ENCODE measurements at places on chromosomes 13 and 19. TPM values are rescaled to one million over a fixed set of nuclear protein-coding genes. Genes with fewer than 3 reads are reported as not detected.

POU2F2 gene
- 1.3 TPM for polyA plus RNA-seq

ZNF546 gene
- polyA plus RNA-seq: 6.2 TPM

CYP4F2 gene
- not detected for polyA plus RNA-seq

ZNF492 gene
- polyA plus RNA-seq: 2.3 TPM

CBY2 gene
- 0.57 TPM for polyA plus RNA-seq

LRRC63 gene
- 0.39 TPM for polyA plus RNA-seq

PSPN gene
- 2.1 TPM for polyA plus RNA-seq

BEST2 gene
- polyA plus RNA-seq: 0.07 TPM

WBP4 gene
- 27.6 TPM for polyA plus RNA-seq

TTC9B gene
- not detected for polyA plus RNA-seq

PRSS57 gene
- 0.13 TPM for polyA plus RNA-seq

DNA sequence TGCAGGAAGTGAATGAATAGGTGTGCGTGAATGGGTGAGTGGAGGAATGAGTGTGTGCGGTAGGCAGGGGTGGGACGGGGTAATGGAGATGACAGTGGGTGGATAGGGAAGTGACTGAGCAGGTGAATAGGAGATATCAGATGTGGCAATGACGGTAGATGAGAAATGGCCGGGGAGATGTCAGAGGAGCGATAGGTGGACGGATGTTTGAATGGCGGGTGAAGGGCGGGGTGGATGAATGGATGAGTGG, 1.5 kb downstream of the TTC9B start:
- no peak for DNase-seq

- DNase-seq: no peak
Observed at GRCh38 chr13:42035905-42036521, 12.4 kb upstream of the DGKH start.

GRCh38 chr13:81577601-81578195, 1236.8 kb upstream of the SPRY2 start:
- no peak for DNase-seq

DNA sequence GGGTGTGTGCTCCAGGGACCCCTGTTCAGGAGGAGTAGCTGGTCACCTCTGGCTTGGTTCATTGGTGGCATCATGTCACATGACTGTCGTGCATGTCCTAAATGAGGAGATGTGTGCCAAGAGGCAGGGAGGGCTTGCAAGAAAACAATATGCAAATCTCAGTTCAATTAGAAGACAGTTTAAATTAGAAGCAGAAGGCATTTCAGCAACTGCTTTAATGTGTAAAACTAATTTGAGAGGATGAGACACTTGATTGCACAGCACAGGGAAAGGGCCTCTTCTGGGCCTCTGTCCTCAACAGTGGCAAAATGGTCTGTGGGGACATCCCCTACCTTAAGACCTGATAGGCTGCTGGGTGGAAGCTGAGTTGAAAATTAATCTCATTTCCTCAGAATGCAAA, 54.6 kb downstream of the SPATA13 start:
- DNase-seq: no peak

- no peak for DNase-seq
Observed at GRCh38 chr19:29724102-29724641, 9.1 kb upstream of the C19orf12 start.

DNA sequence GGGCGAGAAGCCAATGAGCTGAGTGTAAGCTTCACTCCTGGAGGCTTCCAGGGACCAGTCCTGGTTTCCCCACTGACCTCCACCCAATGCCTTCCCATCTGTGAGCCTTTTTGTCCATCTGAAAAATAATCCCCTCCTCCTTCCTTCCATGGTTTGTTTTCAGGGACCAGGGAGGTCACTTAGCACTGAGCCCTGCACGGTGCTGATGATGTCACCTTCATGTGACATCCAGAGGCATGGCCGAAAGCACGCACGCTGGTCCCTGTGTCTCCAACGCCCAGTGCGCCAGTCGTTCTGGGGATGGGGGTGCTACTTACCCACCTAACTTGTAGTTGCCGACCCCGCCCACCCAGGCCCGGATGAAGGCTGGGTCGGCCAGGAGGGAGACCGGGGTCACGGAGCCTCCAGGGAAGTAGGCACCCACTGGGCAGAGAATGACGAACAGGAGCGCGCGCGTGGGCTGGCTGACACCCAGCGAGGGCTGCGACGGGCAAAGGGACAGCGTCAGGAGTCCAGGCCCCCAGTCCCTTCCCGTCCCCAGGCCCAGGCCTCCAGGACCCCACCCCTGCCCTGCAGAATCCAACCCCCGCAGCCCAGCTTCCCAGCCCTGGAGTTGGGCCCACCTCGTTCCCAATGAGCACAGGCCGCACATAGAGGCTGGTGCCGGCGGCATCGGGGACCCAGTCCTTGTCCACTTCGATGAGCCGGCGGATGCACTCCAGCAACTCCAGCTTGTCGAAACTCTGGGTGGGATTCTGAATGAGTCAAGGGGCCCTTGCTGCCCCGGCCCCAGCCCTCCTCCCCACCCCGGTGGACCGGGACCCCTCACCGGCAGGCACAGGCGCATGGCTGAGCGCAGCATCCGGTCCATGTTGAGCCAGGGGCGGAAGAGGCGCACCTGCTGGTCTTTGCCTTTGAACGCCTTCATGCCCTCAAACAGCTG, 11.2 kb downstream of the BCAT2 start:
- no peak for DNase-seq

DNA sequence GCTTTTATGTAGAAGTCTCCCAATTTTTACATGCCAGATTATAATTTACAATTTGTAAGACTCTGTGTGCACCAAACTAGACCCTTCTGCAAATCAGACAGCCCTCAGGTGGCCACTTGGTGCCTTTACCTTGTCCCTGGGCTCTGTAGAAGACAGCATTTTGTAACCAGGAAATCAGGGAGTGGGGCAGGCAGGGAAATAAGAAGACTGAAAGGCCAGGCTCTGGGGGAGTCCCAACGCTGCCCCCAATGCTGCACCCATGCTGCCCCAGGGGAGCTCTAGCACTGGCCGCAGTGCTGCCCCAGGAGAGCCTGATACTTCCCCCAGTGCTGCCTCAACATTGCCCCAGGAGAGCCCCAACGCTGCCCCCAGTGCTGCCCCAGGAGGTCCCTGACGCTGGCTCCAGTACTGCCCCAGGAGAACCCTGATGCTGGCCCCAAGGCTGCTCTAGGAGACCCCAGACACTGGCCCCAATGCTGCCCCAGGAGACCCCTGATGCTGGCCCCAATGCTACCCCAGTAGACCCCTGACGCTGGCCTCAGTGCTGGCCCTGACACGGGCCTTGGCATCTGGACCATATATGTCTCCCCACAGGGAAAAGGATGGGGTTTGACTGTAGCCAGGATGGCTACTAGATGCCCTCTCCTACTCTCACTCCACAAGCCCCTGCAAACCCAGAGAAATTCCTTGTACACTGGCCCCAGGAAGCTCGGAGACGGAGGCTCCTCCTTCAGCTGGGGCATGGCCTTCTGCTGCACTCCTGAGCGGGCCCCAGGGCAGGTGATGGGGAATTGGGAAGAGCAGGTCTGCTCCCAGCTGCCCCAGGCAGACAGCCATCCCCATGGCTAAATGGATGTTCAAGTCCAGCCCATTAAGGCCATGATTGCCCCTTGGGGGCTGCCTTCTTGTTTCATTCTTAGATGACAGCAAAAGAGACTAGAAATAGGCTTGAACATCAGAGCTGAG, 23.6 kb downstream of the VSTM2B start:
- DNase-seq: no peak

DNA sequence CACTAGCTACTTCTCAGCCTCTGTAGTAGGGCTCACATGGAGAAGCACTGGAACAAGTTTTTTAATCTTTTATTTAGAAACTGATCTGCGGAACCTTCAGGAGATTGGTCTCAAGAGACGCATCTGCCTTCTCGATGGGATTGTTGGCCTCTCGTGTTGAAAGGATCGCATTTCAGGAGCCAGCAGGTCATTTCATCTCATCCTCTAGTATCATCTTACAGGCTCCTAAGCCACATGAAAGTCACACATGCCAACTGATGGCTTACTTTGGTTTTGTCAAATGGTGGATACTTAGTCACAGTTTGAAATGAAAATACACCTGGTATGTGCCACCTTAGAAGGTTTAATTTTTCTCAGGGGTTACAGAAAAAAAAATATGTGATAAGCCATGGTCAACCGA, 1703.6 kb downstream of the EFNB2 start:
- no peak for DNase-seq

- no peak for DNase-seq
Observed at GRCh38 chr13:30870049-30870884, 35.8 kb upstream of the MEDAG start.

GRCh38 chr13:48401480-48401879, 11.4 kb downstream of the LPAR6 start:
- DNase-seq: no peak

GRCh38 chr13:108632649-108633167, 3.3 kb downstream of the MYO16 start:
- DNase-seq: no peak

DNA sequence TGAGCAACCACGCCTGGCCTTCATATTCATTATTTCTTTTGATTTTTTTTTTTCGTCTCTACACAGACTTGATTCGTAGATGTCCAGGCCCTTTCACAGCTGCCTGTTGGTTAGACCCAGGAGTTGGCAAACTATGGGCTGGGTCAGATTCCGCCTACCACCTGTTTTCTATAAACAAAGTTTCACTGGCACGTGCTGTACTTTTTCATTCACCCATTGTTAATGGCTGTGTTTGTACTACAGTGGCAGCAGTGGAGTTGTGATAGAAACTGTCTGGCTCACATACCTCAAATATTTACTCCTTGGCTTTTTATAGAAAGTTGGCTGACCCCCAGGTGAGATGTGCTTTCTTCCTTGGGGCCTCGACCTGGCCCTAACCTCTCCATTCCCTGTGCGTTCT, 72.9 kb upstream of the TEX29 start:
- no peak for DNase-seq

DNA sequence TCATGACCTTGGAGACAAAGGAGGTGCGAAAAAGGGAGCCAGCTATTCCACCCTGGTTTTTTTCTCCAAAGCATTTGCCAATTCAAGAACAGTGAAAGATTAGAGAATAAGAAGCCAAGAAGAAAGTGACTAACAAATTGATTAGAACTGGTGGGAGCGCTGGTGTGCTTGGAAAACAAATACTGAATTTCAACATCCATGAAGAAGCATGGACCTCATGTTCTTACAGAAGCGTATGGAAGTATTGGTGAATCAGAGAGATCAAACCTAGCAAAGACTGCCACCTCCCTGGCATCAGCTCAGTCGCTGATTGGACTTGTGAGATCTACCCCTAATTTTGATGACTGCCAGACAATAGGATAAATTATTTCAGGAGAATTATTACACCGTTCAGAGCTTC, 195.3 kb downstream of the ITGBL1 start:
- DNase-seq: no peak

GRCh38 chr13:49629947-49630346, 1.6 kb downstream of the ARL11 start:
- no peak for DNase-seq

GRCh38 chr13:61648547-61648946, 232.9 kb upstream of the PCDH20 start:
- no peak for DNase-seq

GRCh38 chr19:8163759-8164158, 14.4 kb upstream of the FBN3 start:
- DNase-seq: no peak

DNA sequence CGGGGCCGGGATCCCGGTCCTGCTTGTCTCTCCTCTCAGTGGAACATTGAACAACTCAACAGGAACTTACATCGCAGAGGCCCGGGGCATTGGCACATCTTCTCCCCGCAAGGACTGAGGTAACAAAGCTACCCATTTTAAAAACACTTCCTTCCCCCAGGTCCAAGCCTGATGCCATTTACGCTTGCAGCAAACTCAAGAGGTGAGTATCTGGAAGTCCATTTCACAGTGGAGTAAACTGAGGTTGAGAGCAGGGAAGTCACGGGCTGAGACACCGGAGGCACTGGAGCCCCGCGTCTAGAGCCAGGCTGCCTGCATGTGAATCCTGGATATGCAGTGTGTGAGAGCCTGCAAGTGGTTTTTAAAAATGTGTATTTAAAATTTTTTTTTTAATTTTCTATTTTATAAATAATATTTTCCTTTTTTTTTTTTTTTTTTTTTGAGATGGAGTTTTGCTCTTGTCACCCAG, 492 bp upstream of the PGLYRP1 start:
- DNase-seq: no peak

GRCh38 chr13:93687261-93687660, 460.7 kb downstream of the GPC6 start:
- DNase-seq: no peak

GRCh38 chr19:7559102-7559501, 23.6 kb downstream of the PNPLA6 start:
- no peak for DNase-seq

- DNase-seq: no peak
Observed at GRCh38 chr19:52398081-52398441, 412 bp downstream of the ZNF528 start.

- DNase-seq: no peak
Observed at GRCh38 chr13:76868371-76868770, 17.8 kb downstream of the KCTD12 start.

- no peak for DNase-seq
Observed at GRCh38 chr19:40280608-40281221, 4.4 kb downstream of the AKT2 start.

DNA sequence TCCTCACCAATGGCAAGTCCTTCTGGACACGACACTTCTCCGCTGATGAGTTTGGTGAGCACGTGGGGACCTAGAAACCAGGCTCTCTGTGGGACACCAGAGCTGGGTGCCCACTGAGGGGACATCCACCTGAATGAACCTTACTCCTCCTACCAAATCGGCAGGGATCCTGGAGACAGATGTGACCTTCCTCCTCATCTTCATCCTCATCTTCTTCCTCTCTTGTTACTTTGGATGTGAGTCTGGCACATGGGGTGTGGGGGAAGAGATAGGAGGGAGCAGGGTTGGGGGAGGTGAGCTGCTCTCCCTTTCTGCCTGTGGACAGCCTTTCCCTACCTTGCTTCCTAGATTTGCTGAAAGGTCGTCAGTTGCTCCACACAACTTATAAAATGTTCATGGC, 1.9 kb downstream of the TMEM145 start:
- DNase-seq: no peak
